ENCODE measurements at places on chromosomes 6 and 20.

DNA sequence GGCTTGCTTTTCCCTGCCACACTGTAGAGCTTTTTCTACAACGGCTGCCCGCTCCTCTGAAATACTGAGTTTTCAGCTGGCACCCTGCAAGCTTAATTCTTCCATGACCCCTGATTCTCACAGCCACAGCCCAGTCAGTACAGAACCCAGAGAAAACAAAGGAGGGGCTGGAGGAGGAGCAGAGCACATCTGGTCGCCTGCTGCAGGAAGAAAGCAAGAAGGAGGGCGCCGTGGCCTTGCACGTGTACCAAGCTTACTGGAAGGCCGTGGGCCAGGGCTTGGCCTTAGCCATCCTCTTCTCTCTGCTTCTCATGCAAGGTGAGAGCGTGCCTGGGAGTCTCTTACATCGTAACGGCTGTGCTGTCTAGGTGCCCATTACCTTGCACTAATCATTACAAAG lies 11.3 kb downstream of the DLK2 start:
- DNase-seq, result no peak

DNA sequence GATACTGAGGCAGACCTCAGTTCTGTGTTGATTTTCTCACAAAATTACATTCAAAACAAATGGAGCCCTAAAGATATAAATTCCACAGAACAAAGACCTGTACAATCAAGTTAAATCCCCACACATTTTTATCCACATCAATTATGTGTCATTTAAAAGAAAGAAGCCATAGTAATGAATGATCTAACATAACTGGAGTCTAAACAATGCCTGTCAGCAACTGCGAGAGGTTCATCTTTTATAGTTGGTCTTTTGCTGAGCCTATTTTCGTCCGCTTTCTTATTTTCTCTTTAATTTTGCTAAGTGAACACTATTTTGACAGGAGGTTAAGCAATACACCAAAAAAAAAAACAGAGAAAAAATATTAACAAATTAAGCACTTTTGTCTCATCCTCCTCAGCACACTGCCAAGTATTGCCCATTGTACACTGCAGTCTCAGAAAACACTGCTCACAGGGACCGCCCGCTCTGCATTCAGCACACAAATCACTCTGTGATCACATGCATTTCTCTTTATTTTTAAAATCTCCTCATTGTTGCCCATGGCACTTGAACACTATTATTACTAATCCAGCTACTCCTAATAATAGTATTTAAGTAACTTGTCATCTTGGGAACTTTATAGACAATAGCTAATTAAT lies 140.8 kb downstream of the BTBD9 start:
- DNase-seq, result no peak

- DNase-seq, result no peak
These were observed 21.4 kb downstream of the BHLHE23 start for GRCh38 chr20:62985444-62985778.

DNA sequence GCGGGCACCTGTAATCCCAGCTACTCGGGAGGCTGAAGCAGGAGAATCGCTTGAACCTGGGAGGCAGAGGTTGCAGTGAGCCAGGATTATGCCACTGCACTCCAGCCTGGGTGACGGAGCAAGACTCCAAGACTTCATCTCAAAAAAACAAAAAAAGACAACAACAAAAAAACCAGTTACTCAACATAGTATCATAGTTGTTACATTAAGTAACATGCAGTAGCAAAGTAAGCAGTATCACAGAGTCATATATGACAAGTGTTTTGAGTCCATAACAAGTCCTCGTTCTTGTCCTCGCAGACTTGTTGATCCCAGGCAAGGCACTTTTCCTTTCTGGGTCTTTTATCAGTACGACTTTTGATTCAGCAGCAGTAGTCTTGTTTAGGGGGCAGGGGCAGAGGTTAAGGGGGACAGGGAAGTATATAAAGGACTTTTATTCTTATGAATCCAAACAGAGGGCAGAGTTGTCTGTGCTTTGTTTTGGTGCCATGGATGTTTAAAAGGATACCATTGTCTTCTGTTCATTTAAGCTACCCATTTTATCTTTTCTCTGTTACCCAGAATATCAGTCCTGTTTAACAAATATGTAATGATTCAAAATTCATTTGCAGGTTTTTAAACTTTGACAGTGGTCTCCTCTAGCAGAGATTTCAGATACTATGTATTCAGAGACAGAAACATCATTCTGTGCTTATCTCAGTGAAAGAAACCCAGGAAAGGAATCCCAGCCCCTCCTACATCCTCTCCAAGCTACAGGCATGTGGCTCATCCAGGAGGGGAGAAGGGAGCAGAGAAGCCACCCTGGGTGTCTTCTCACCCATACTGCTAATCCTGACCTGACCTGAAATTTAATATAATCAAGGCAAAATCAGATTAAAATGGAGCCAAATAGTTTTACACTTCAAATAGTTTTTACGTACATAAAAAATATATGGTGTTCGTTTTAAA lies 137.9 kb upstream of the EDN1 start:
- no peak for DNase-seq

DNA sequence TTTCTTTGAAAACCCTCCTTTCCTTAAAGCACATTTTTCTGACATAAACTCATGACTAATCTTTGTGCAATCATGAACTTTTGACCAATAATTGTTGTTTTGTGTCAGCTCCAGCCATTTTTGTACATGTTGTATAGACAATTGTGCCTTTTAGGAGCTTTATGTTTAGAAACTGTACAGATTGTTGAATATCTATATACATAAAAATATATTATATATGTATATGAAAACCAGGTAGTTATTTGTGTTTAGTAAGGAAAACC lies 125.7 kb upstream of the EDN1 start:
- no peak for DNase-seq

DNA sequence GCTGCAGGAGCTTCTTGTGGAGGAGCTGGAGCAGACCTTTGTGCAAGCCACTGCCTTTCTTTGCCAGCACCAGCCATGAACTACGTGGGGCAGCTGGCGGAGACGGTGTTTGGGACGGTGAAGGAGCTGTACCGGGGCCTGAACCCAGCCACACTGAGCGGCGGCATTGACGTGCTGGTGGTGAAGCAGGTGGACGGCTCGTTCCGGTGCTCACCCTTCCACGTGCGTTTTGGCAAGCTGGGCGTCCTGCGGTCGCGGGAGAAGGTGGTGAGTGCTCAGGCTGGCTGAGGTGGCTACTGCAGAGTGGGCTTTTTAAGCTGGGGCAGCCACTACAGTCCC lies 5.1 kb downstream of the LPIN3 start:
- no peak for DNase-seq

- DNase-seq, result no peak
These were observed 474.1 kb downstream of the CD109 start for GRCh38 chr6:74170118-74170517.

DNA sequence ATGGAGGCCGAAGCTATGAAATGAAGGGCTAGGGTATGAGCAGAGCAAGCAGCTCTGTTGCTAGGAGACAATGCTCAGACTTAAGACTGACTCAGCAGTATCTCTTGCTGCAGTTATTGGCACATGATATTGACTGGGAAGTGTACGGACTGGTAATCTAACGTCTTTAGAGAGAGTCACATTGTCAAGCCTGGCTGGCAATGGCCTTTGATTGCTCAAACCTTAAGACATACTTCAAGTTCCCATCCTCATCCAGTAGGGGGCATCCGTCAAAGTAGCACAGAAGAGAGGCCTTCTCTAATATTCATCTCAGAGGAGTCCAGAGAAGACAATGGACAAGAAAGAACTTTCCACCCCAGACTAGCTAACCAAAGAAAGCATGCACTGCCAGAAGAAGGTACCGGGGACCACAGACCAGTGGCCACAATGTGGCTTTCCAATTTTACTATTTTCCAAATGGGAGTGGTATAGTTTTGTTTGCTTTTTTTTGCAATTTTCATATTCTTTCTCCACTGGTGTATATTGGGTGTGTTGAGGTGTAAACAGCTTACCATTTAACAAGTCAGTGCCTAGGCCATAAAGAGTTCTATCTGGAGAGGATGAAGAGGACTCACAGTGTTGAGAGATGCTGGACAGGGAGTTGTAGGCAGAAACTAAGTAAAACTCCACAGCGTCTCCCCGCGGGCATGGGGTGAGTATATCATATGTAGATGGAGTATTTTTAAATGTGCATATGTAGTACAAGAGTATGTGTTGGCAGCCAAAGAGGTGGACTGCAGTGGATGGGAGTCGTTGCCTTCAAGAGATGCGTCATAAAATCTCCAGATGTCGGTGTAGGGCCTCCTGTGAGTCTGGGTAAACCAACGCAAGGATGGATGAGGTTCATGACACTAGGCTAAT lies 36.7 kb downstream of the LRFN2 start:
- no peak for DNase-seq

DNA sequence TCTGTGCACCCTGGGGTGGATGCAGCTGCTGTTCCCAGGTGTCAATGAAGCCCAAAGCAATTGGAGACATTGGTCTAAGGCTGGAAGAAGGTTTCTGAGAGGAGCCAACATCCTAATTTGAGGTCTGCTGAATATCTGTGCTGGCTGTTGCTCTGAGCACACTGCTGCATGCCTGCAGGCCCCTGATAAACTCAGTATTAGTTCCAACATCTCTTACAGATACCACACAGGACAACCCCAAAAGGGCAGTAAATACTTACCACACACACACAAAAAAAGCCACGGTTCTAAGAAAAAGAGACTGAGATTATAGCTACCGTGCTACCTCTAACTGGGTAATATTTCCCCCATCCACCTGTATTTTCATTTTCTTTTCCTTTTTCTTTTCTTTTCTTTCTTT lies 164.3 kb upstream of the SOX4 start:
- DNase-seq, result no peak

- DNase-seq, result no peak
These were observed 52.4 kb downstream of the DOP1A start for GRCh38 chr6:83119742-83120300.

DNA sequence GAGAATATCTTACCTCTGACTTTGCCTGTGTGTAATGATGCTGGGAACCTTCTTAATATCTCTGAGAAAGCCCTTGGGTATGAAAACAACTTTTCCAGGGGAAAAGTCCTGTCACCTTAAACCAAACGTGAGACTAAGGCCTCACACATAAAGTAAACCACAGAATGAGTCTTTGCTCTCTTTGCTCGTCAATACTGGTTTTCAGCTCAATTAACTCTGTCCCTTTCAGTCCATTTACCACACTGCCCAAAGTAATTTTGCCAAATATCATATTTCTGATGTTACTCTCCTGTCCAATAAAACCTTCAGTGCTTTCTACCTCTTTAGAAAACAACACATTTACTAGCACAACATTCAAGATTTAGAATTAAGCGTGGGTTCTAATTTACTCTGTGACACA lies 100.5 kb upstream of the HMGCLL1 start:
- no peak for DNase-seq

DNA sequence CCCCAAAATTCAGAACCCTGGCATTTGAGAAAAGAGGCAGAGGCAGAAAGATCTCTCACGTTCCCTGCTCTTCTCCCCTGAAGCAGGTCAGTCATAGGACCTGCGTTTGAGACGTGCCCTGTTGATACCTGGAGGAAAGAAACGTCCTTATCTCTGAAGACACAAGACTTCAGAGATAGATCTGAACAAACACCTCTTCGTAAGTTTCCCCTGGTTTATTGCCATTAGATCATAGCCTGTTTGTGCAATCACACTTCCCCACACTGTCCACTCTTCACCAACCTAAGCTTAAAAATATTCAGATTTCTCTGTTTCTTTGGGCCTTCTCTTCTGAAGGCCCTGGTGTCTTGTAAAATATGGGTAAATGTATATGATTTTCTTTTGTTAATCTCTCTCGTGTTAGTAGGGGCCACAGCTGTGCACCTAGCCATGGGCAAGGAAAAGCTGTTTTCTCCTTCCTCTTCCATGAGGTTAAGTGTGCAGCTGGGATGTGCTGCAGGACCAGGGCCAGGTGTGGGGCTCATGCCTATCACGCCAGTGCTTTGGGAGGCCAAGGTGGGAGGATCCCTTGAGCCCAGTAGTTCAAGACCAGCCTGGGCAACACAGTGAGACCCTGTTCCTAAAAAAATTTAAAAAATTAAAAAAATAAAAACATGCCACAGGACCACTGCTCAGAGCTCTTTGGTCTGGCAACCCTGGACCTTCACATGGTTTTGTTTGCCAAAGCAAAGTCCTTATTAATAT lies 4.7 kb upstream of the SLC22A2 start:
- no peak for DNase-seq

DNA sequence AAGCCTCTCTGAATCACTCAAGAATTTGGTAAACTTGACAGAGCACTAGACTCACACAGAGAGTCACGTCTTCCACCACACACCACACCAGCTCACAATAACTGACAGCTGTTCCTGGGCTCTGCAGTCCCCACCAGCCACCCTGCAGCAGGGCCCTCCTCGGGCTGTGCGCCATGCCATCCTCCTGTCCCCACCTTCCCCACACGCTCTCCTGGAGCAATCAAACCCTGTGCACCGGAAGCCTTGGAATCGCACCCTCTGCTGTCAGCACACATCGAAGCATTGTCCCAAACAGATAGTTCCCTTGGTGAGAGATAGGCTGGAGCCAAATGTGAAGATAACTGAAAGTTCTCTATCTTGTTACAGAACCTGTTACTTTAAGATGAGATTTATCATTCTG lies 191.0 kb downstream of the TBXT start:
- no peak for DNase-seq

DNA sequence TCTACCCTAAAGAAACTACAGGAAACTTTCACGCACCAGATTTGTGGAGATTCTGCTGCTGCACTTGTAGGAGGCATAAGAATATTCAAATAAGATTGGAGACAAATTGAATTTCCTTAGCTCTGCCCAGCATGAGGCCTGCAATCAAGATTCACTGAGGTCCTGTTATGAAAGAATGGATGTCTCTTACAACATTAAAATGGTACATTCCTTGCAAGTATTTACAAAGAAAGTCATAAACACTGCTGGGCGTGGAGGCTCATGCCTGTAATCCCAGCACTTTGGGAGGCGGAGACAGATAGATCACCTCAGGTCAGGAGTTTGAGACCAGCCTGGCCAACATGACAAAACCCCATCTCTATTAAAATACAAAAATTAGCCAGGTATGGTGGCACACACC lies 74.0 kb upstream of the MAP3K4 start:
- DNase-seq, result no peak

GRCh38 chr6:131739136-131739535 lies 28.3 kb upstream of the CTAGE9 start:
- DNase-seq, result no peak

- DNase-seq, result no peak
These were observed 45.4 kb upstream of the DTNBP1 start for GRCh38 chr6:15708231-15708630.

DNA sequence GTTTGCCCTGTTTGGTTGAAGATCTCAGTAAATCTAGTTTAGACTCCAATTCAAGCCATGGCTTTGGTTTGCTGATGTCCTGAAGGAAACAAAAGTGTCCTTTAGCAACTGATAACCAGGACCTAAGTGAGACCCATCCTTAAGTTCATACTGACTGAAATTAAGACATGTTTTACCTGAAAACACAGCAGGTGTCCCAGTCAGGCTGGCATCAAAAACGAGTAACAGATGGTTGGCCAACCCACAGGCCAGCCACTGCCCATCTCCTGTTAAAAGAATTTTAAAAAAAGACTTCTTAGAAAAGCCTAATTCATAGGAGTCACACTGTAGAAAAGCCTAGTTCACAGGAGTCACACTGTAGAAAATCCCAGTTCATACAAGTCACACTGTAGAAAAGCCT lies 58.3 kb downstream of the WDR27 start:
- DNase-seq, result no peak
